Activated CD4-positive, alpha-beta memory T cell treated with anti-CD3 and anti-CD28 coated beads, Interleukin-2, amount 10 ng/mL, durations not matched to agents 7 days and 5 days (primary cell): ENCODE measurements at places on chromosomes 4 and X. TPM values are rescaled to one million over a fixed set of nuclear protein-coding genes. Genes with fewer than 3 reads are reported as not detected.

GRCh38 chr4:21134994-21135393 lies 434.7 kb downstream of the PACRGL start:
- no peak for DNase-seq

DNA sequence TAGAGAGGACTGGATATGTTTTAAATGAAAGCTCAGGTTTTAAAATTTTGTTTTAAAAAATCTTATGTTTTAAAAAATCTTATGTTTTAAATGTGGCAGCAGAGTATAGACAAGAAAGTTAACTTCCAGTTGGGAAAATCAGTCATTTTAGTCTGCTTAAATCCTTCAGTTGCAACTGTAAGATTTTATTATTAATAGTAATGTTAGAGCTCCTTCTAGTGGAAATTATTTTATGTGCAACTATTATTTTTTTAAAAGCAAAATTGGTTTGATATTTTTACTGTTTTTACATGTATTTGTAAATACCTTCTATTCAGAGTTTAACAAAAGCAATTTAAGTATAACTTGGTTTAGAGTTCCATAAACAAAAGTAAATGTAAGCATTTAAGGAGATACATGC lies 8.5 kb upstream of the NUDT6 start:
- no peak for DNase-seq

- no peak for DNase-seq
These were observed 110.6 kb downstream of the NEXMIF start for GRCh38 chrX:74814681-74815080.

GRCh38 chr4:175813821-175814220 lies 1.8 kb upstream of the GPM6A start:
- no peak for DNase-seq

Gene DUSP21
- total RNA-seq, result not detected

GRCh38 chr4:141153751-141154510 lies 20.7 kb upstream of the RNF150 start:
- no peak for DNase-seq

DNA sequence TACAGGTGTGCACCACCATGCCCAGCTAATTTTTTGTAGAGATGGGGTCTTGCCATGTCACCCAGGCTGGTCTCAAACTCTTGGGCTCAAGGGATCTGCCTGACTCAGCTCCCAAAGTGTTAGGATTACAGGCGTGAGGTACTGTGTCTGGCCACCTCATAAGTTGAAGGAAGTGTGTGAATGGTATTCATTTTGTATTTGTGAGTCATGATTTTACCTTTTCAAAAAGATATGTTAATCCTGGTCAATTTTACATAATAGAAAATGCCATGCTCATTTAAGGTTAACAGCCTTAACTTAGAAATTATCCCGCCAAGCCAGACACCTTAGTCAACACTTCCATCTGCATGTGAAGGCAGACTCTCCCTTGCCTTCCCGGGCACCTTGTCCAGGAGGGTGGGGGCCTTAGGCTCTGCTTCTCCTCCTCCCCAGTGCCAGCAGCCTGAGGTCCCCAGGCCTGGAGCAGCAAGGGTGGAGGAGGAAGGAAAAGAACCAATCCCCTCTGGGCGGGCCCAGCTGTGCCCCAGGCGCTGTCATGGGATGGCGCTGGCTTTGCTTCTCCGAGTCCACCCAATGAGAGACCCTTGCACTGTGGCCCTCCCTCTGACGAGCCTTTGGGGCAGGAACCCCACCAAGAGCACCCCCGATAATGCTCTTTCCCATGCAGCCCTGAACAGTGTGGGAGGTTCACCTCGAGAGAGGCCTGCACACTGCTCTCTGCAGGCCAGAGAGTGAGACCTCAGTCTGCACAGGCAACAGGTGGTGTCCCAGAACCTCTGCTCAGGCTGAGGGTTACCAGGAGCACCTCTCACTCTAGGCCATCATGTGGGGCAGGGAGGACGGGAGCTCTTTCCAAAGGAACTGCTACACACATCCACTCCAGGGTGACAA lies 37.3 kb downstream of the RNF212 start:
- no peak for DNase-seq
